ENCODE measurements at places on chromosomes 5 and 9.

DNA sequence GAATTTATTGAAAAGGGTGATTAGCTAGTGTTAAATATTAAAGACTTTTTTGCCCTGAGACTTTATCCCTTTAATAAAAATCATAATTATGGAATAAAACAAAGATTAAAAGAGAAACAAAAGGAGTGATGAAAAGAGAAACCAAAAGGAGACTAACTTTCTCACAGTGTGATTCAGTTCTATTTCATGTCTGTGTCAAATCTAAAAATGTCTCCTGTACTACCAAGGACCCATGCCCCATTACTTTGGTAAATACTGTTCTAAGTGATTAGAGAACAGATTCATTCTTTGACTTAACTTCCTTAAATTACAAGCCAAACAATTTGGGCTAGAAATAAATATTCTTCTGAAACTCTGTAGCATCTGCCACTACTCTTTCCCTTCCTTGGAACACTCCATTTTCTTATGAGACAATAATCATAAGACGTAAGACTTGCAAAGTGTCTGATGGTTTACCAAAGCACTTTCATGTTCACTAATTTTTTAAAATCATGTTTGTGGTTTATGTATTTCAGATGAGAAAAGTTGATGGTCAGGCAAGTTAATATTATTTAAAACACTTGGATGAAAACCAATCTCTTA lies 319.0 kb downstream of the EBF1 start:
- no peak for DNase-seq

GRCh38 chr9:10773136-10773535 lies 160.3 kb upstream of the PTPRD start:
- DNase-seq, result no peak

GRCh38 chr9:121075251-121076036 lies 689 bp downstream of the CNTRL start:
- peak; percentile 59 for DNase-seq

- DNase-seq, result no peak
Observed at GRCh38 chr5:31445041-31445600, 86.8 kb downstream of the DROSHA start.

GRCh38 chr9:105651806-105652205 lies 10.5 kb upstream of the TAL2 start:
- DNase-seq, result no peak

- no peak for DNase-seq
Observed at GRCh38 chr5:146574713-146575112, 58.7 kb upstream of the GPR151 start.

GRCh38 chr9:123929177-123929869 lies 603 bp downstream of the DENND1A start:
- no peak for DNase-seq

DNA sequence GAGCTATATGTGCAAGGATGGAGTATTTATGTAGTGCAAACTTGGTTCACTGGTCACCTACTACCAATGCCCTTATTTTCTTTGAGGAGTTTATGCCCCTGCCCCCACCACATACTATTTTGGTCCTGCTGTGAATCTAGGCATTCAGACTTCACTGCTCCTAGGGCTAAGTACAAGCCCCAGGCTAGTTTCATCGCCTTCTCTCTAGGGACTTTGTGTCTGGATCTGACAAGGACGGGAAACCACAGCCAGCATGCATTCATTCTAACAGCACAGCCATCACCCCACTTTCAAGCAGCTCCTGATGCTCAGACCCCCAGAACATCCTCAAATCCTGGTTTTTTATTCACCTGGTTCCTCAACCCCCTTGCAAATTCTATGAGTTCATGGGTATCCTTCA lies 56.8 kb downstream of the DRD1 start:
- DNase-seq, result no peak

Measured in thymus (tissue), 14 donors.